Activated T-cell treated with anti-CD3 and anti-CD28 coated beads, Interleukin-2, amount 50 U/mL, for 4 hours (primary cell): ENCODE measurements at places on chromosomes 7 and 10. TPM values are rescaled to one million over a fixed set of nuclear protein-coding genes. Genes with fewer than 3 reads are reported as not detected.

KIF11 gene
- 6.3 TPM for total RNA-seq

CALHM3 gene
- total RNA-seq: not detected

NRAP gene
- not detected for total RNA-seq

DNA sequence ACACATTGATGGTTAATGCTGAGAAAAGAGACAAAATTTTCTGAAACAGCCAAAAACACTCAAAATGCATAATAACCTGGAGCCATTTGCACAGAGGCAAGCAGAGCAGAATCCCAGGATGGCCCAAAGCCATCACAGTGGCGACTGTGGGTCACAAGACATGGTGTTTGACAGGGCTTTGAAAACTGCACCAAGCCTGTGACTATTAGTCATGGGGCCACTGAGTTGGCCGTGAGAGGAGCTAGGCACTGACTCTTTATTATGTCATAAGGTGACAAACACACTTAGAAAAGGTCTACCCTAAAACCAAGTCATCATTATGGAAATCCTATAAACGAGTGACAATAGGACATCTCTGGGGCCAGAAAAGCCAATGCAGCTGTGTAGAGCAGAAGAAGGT is 23.9 kb downstream of the DRGX start:
- no peak for DNase-seq

DNA sequence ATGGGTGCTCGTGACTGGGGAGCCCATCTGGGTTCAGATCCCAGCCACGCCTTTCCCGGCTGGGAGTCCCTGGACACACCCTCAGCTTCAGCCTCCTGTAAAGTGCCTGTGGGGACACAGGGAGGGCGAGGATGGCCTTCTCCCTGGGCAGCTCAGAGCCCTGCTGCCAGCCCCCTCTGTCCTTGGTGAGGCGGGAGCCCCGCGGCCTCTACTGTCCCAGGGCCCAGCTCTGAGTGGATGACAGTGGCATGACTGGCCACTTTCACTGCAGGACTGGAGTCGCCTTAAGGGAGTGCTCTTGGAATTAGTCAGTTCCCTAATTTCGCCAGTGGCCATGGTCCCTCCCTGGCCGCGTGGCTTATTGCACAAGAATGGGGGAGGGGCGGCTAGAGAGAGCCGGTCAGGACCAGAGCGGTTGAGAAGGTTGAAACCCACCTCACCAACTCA is 4.6 kb downstream of the BRI3 start:
- no peak for DNase-seq

GRCh38 chr10:64619102-64619501 is 1097.9 kb downstream of the REEP3 start:
- no peak for DNase-seq

DNA sequence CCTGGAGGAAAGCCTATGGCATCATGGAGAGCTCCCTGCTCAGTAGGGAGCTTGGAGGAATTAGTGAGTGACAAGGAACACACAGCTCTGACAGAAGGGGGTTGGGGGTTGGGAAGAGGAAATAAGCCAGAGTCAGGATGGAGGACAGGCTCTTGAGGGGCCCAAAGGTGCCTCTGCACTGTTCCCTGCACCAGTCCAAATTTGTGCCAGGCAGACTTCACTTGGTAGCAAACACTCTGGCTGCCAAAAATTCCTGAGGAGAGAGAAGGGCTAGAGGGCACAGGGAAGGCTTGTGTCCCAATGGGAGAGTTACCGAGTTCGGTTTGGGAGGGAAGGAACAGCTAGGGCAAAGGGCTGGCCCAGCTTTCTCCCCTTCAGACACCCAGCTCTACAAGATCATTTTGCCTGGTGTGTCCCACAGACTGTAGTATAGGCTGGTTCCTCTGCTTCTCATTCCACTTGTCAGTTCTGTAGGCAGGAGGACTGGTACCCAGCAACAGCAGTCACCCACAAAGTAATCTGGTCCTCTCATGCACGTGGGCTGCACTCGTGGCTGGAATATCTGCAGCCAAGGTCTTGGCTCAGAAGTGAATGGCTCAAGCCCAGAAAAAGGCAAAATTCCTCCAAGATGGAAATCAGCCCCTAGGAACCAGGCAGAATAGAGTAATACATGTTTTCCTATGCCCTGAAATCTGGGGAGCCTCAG is 8.0 kb upstream of the KCNIP2 start:
- no peak for DNase-seq

DNA sequence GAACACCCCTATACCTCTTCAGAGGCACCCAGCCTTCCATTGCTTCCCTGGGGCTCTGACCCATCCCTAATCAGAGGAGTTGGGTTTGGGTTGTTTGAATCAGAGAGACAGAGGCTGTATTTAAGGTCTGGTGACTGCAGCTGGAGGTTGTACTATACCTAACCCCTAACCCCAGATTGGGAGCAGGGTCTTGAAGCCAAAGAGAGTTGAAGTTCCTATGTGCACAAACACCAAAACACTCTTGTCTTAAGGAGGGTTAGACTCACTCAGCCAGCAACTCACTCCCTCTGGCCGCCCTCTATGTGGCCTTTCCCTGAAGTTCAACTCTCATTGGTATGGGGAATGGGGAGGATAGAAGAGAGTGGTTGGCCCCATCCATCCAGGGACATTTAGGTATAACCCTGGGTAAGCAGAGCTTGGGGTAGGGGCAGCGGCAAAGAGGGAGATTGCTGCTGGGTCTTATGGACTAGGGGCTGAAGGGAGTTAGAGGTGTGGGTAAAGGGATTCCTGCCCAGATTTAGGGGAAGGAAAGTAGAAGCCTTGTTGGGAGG is 80.0 kb downstream of the PAX2 start:
- DNase-seq: no peak

GRCh38 chr10:89339875-89340274 is 12.1 kb downstream of the IFIT3 start:
- DNase-seq: no peak

- DNase-seq: no peak
Measured at GRCh38 chr10:5103481-5103880, 9.3 kb downstream of the AKR1C3 start.

- peak; percentile 38 for DNase-seq
Measured at GRCh38 chr10:23314835-23315239, 29.8 kb downstream of the C10orf67 start.

GRCh38 chr10:12509016-12509793 is 159.9 kb downstream of the CAMK1D start:
- DNase-seq: no peak

DNA sequence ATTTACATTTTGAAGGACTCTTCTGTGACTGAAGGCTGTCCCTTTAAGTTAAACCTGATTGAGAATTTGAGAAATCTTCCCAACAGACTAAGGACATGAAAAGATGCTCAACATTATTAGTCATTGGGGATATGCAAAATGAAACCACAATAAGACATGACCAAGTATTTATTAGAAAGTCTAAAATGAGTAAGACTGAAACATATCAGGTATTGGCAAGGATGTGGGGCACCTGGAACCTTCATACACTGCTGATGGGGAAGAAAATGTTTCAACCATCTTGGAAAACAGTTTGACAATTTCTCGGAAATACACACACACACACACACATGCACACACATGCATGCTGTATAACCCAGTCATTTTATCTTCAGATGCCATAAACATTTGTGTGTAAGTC is 132.1 kb upstream of the CDK6 start:
- DNase-seq: no peak

DNA sequence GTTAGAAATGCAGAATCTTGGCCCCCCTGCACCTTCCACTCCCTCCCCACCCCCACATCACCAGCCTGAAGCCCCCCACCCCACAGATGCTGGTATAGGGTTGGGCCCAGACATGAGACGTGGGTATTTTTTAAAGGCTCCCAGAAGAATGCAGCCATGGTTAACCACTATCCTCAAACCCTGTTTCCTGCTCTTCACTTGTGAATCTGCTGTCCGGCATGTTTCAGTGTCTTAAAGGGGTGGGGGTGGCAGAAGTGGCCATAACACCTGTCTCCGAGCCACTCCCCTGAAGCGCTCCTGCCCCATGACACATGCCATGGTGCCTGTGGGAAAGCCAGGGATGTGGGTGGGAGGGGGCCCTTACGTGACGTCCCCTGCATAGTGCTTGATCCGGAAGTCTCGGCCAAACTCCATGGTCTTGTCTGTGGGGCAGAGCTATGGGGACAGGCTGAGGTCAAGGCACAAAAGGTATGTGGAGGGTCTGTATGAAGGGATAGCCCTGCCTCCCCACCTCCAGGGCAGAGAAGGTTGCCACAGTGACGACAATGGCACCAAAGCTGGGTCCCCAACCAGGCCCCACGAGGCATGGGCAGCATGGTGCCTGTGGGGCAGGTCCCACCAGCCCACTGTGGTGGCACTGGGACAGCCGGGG is 9.6 kb downstream of the MYO1G start:
- DNase-seq: no peak

DNA sequence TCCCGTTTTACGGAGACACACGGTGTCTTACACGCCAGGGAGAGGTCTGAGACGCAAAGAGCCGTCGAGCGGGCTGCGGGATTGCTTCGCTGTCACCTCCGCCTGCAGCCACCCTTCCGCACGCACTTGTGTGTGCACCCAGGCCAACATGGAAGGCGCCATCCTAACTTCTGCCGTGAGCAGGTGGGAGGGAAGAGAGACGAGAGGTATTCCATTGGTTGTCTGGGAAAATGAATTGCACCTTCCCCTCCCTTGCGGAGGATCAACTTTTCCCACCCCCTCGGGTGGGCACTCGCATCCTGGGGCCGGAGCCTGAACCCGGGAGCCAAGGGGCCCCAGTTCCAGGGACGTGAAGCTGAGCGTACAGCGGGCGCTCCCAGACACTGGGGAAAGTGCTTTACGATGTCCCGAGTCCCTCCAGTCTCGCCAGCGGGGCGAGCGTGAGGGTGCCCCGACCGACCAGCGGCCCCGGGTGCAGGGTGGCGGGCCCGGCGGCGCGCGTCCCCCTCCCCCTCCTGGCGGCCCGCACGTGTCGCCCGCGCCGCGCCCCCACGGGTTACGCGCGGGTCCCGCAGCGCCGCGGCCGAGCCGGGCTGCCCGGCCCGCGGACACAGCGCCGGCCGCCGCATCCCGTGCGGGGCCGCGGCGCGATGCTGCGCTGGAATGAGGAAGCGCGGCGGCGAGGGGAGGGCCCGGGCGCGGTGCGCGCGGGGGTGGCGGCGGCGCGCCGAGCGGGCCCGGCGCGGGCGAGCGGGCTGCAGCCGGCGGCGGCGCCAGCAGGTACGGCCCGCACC is 984 bp upstream of the IKZF1 start:
- DNase-seq: peak; percentile 43
